ENCODE measurements at places on chromosomes 12 and 14. TPM values are rescaled to one million over a fixed set of nuclear protein-coding genes. Genes with fewer than 3 reads are reported as not detected.

DNA sequence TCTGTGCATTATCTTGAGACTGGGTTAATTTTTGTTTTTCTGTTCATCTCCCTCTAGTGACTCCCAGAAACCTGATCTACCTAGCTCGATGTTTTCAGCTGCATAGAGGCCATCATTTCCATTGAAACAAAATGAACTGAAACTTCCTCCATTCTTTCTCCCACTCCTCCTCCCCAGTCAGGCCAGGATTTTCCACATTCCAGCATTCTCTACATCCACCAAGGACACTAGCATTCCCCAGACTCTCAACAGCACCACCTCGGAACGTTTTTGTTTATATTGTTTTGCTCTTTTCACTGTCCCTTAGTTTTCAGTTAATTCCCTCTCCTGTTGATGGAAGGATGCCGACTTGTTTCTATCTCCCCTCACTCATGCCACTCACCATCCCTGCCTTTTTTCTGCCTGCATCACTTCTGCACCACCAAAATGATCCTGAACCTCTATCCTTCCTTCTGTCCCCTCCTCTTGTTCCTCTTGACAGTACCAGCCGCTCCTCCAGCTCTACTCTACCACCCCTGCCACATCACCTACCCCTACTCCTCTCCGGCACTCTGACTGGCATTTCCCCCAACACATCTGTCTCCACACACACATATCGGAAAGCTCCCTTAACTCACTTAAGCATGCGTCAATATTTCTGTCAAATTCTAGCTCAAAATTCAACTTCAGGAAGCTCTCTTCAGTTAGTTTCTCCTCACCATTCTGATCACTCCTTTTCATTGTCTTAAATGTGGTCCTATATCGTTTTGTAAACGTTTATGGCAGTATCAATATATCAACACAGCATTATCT is 13.2 kb downstream of the OR6S1 start:
- H3K4me3 ChIP-seq, result no peak overlapping the region
- H3K27me3 ChIP-seq, result peaks cover 4% of the 10 kb centered on the region
- H3K27ac ChIP-seq, result no peak overlapping the region
- DNase-seq, result no peak

FBRSL1 gene
- 0.83 TPM for total RNA-seq

- H3K4me3 ChIP-seq, result no peak overlapping the region
- DNase-seq, result no peak
- no peaks in the 10 kb centered on the region for H3K4me1 ChIP-seq
- no peaks in the 10 kb centered on the region for H3K27me3 ChIP-seq
- H3K36me3 ChIP-seq, result no peaks in the 10 kb centered on the region
These were observed 330.5 kb upstream of the TMEM132C start for GRCh38 chr12:127936463-127936862.

ERBB3 gene
- total RNA-seq, result 2.5 TPM

MYH6 gene
- not detected for total RNA-seq

DNA sequence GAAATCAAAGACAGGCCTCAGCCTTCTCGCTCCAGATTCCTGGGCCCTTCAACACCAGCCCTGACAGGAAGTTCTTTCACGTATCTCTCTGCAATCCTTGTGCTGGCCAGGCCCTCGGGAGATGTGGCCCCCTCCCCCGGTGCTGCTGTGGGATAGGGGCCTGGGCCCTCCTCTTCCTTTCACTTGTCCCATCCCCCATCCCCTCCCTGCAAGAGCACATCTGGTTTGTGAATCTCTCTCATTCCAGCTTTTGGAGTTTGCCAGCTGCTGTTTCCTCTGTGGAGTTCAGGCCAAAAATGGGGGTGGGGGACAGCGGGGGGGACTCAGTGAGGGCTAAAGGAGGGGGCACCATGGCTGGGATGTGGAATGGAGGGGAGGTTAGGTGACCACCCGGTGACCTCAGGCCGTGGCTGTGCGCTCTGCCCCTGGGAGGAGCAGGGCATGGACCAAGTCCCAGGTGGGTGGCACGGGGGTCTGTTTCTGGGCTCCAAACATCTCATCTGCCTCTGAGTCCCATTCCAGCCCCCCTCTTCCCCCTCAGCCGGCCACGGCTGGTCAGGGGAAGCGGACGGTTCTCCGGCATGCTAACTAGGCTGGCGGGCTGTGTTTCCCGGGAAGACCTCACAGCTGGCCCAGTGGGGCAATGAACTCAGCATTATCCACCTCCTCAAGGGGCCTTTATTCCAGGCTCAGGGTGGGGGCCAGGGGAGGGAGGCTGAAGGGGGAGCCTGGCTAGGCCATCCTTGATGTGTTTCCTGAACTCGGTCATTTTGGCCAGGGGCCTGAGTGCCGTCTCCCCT is 7.4 kb downstream of the LRP1 start:
- peaks cover 71% of the 10 kb centered on the region for H3K4me1 ChIP-seq
- no peaks in the 10 kb centered on the region for H3K27me3 ChIP-seq
- no peak overlapping the region for H3K4me3 ChIP-seq
- H3K27ac ChIP-seq, result peak overlapping the region; percentile 77
- peak; percentile 52 for DNase-seq

DNA sequence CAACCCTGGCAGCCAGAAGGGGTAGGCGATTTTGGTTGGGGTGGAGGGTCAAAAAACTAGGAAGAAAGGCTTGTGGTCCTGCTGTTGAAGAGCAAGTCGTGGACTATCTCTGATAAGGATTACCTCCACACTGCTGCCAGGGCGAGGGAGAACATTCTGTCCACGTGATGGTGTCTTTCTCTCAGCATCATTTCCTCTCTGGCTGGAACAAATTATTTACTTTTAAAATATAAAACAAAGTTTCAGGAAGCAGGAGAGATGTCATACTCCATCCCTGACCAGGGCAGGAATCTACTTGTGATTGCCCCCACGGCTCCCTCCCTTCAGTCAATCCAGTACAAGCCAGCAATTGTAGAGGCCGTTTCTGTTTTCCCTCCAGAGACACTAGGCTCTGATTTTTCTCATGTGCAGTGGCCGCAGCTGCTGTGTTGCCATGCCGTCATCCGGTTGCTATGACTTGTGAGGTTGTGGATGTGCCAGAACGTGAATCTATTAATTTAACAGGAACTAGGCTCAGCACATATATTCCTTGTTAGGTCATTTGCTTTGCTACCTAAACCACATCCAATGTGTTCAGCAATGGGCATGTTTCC is 61.5 kb upstream of the PTGR2 start:
- peak; percentile 97 for DNase-seq
- H3K27me3 ChIP-seq, result no peaks in the 10 kb centered on the region
- peaks cover 24% of the 10 kb centered on the region for H3K4me1 ChIP-seq
- no peak overlapping the region for H3K4me3 ChIP-seq

MAP4K5 gene
- total RNA-seq, result 66.1 TPM

- no peak overlapping the region for H3K4me3 ChIP-seq
- no peak overlapping the region for H3K27ac ChIP-seq
- peak; percentile 41 for DNase-seq
- no peaks in the 10 kb centered on the region for H3K36me3 ChIP-seq
- H3K27me3 ChIP-seq, result no peaks in the 10 kb centered on the region
These were observed 123.2 kb downstream of the LMO3 start for GRCh38 chr12:16482726-16483125.

SIX1 gene
- total RNA-seq, result 8.6 TPM

- no peak overlapping the region for H3K4me3 ChIP-seq
- no peaks in the 10 kb centered on the region for H3K27me3 ChIP-seq
- no peak overlapping the region for H3K27ac ChIP-seq
- no peaks in the 10 kb centered on the region for H3K36me3 ChIP-seq
- H3K4me1 ChIP-seq, result no peaks in the 10 kb centered on the region
- no peak for DNase-seq
These were observed 480.4 kb upstream of the NOVA1 start for GRCh38 chr14:27078191-27078590.

GRCh38 chr12:2286461-2287131 is 233.8 kb downstream of the CACNA1C start:
- H3K27me3 ChIP-seq, result no peaks in the 10 kb centered on the region
- peak overlapping the region; percentile 9 for H3K27ac ChIP-seq
- DNase-seq, result no peak
- no peak overlapping the region for H3K4me3 ChIP-seq

LMBR1L gene
- total RNA-seq, result 18.1 TPM

TPI1 gene
- 2,176 TPM for total RNA-seq

DNA sequence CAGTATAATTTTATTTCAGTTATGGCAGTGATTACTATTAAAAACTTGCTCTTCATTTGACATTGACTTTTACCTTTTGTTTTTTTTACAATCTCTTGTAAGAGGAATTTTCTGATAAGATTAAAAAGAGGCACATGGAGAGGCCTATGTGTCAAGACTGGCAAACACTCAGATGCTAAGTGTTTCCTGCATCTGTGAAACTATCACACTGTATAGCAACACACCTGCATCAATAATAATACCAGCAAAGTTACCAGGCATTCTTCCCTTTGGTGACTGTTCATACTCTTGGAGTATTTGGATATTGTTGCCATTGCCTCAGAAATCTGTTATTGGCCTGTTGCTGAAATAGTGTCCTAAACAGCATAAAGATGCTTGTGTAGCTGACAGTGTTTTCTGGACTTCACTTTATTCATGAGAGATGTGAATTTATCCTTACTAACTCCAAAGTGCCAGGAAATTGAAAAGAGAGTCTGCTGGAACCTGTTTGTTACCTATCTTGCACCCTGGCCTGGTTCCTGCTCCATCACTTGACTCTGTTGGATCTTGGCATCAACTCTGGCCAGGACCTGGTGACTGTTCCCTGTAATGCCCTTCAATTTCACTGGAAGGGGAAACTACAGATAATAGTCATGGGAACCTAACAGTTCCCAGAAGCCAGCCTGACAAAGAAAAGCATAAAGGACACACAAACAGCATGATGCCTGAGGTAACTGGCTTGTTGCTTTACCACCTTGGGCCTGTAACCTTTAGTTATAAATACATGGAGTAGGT is 19.8 kb downstream of the SLC16A7 start:
- H3K27ac ChIP-seq, result no peak overlapping the region
- H3K36me3 ChIP-seq, result peaks cover 5% of the 10 kb centered on the region
- no peak overlapping the region for H3K4me3 ChIP-seq
- peaks cover 1% of the 10 kb centered on the region for H3K4me1 ChIP-seq
- no peak for DNase-seq

- no peaks in the 10 kb centered on the region for H3K27me3 ChIP-seq
- H3K36me3 ChIP-seq, result no peaks in the 10 kb centered on the region
- H3K27ac ChIP-seq, result no peak overlapping the region
- H3K4me1 ChIP-seq, result no peaks in the 10 kb centered on the region
These were observed 1.3 kb upstream of the OR4M1 start for GRCh38 chr14:19771895-19772430.

GSC gene
- total RNA-seq, result not detected

- no peaks in the 10 kb centered on the region for H3K27me3 ChIP-seq
- no peak overlapping the region for H3K4me3 ChIP-seq
- H3K27ac ChIP-seq, result no peak overlapping the region
- no peaks in the 10 kb centered on the region for H3K36me3 ChIP-seq
- no peak for DNase-seq
These were observed 1115.8 kb upstream of the ATXN7L3B start for GRCh38 chr12:73421832-73422231.

- no peak for DNase-seq
- peaks cover 13% of the 10 kb centered on the region for H3K27me3 ChIP-seq
- no peak within 1 kb of the TSS for H3K4me3 ChIP-seq
- H3K4me1 ChIP-seq, result no peaks in the 10 kb centered on the region
- H3K36me3 ChIP-seq, result no peaks in the 10 kb centered on the region
These were observed at the start of gene KSR2 for GRCh38 chr12:117968826-117969659. TSS of gene KSR2 (minus strand) at chr12:117968990. CDS start at chr12:117968255, 735 bp downstream.

HOXC5 gene
- not detected for total RNA-seq

GRCh38 chr12:66066137-66066928 is 64.2 kb downstream of the LLPH start:
- H3K36me3 ChIP-seq, result no peaks in the 10 kb centered on the region
- peak overlapping the region; percentile 7 for H3K27ac ChIP-seq
- peaks cover 11% of the 10 kb centered on the region for H3K4me1 ChIP-seq
- H3K4me3 ChIP-seq, result no peak overlapping the region
- peaks cover 11% of the 10 kb centered on the region for H3K27me3 ChIP-seq
- peak; percentile 76 for DNase-seq

- H3K27me3 ChIP-seq, result no peaks in the 10 kb centered on the region
- H3K27ac ChIP-seq, result no peak overlapping the region
- no peaks in the 10 kb centered on the region for H3K36me3 ChIP-seq
- peak; percentile 70 for DNase-seq
- peaks cover 3% of the 10 kb centered on the region for H3K4me1 ChIP-seq
These were observed 28.2 kb downstream of the TRAF3 start for GRCh38 chr14:102805371-102805891.

DNA sequence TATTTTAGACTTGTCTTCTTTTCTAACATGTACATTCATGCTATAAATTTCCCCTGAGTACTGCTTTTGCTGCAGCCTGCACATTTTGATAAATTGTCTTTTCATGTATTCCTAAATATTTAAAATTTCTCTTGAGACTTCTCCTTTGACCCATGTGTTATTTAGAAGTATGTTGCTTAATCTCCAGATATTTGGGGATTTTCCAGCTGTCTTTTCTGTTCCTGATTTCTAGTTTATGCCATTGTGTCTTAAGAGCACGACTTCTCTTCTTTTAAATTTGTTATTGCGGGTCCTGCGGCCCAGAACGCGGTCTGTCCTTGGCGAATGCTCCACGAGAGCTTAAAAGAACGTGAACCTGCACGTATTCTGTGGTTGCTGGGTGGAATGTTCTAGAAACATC is 136.4 kb downstream of the KIF26A start:
- no peaks in the 10 kb centered on the region for H3K27me3 ChIP-seq
- no peak for DNase-seq
- H3K4me1 ChIP-seq, result no peaks in the 10 kb centered on the region
- H3K4me3 ChIP-seq, result no peak overlapping the region
- H3K36me3 ChIP-seq, result no peaks in the 10 kb centered on the region

C12orf60 gene
- total RNA-seq, result 1.1 TPM

DNA sequence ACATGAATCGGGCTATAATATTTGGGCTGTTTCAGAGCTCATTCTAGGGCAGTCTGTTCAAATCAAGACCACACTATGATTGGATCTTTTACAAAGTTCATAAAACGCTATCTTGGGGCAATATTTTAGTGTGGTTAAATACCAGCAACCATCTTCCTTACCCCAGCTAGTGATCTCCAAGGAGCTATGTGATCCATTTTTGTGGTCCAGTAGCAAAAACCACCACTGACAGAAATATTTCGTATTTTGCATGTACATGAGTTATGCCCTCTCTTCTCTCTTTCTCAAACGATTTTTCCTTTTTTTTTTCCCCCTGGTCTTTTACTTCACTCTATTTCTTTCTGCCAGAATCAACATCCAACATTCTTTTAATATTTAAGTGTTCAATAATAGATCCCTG is 280.6 kb upstream of the KITLG start:
- H3K27me3 ChIP-seq, result no peaks in the 10 kb centered on the region
- DNase-seq, result no peak
- no peak overlapping the region for H3K4me3 ChIP-seq
- H3K36me3 ChIP-seq, result no peaks in the 10 kb centered on the region

SPIC gene
- total RNA-seq, result not detected

DNA sequence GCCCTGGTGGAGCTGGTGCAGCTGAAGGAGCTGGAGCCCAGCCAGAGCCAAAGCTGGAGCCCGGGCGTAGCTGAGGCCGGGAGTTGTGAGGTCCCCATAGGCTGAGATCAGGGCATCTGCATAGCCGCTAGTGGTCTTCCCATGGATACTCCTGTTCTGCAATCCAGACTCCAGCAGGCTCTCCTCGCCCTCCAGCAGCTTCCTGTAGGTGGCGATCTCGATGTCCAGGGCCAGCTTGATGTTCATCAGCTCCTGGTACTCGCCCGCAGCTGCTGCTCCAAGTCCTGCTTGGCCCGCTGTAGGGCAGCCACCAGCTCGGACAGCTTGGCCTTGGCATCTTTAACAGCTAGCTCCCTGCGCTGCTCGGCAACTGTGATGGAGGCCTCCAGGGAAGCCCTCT is 966.1 kb downstream of the FSCB start:
- H3K27ac ChIP-seq, result no peak overlapping the region
- H3K4me1 ChIP-seq, result no peaks in the 10 kb centered on the region
- H3K27me3 ChIP-seq, result no peaks in the 10 kb centered on the region
- no peak for DNase-seq

All from IMR-90 (cell line).